ENCODE measurements at places on chromosomes 16 and 17. TPM values are rescaled to one million over a fixed set of nuclear protein-coding genes. Genes with fewer than 3 reads are reported as not detected.

DNA sequence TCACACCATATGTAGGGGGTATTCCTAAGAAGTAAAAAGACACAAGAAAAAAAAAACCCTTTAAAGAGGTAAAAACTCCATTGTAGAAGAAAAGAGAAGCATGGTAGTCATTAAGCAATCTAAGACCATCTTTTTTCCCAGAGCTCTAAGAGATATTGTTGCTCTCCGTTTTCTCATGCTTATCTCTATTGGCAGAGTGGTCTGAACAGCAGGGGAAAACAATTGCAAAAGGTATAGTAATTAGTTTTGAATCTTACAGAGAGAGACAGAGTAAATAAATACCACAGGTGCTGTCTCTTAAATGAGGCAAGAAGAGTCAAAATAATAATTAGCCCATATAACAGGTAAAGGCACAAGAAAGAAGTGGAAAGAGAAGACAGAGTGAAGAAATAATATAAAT is 821.4 kb upstream of the CA10 start:
- no peak for DNase-seq

DNA sequence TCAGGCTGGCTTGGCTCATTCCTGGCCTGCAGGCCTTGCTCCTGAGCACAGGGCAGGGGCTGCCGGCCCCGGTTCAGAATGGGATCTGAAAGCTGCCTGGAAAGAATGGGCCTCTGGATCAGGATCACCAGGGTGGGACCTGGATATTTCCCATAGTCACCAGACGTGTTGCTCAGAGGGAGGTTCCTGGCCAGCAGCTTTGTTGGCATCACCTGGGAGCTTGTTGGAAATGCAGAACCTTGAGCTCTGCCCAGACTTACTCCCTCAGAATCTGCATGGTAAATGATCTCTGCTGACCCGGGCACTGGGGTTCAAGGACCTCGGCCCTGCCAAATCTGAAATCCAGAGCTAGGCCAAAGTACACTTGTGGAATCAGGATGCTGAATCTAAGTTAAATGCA is 29.5 kb upstream of the MED9 start:
- DNase-seq, result no peak

- peak; percentile 70 for DNase-seq
Observed at GRCh38 chr17:2398655-2399571, 1.9 kb downstream of the MNT start.

DNA sequence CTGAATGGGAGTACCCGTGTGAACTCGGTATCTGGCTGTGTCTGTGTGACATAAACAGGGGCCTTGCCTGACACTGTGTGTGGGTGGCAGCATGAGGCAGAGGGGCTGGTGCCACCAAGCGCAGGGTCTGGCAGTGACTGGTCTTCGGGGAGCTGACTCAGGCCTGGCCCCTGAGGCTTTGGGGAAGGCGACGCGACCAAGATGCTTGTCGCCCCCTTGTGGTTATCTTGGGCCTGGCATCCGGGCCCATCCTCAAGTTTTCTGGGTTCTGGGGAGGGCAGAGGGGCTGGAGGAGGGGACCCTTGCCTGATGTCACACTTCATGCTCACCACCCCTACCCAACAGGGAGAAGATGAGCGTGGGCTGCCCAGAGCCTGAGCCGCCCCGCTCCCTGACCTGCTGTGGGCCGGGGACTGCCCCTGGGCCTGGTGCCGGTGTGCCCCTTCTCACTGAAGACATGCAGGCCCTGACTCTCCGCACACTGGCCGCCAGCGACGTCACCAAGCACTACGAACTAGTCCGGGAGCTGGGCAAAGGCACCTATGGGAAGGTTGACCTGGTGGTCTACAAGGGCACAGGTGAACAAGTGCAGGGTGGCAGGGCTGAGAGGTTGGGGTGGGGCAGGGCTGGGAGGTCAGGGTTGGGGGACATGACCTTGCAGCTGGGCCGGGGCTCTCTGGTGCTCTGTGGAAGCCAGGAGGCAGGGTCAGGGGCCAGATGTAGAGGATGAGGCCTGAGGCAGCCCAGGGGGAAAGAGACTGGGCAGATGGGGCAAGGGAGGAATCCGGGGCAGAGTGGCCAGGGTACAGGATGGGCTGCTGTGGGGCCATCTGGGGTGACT is 24.9 kb downstream of the SBK1 start:
- DNase-seq, result peak; percentile 64

- no peak for DNase-seq
Observed at GRCh38 chr17:17503566-17504130, 7.5 kb upstream of the RASD1 start.

DNA sequence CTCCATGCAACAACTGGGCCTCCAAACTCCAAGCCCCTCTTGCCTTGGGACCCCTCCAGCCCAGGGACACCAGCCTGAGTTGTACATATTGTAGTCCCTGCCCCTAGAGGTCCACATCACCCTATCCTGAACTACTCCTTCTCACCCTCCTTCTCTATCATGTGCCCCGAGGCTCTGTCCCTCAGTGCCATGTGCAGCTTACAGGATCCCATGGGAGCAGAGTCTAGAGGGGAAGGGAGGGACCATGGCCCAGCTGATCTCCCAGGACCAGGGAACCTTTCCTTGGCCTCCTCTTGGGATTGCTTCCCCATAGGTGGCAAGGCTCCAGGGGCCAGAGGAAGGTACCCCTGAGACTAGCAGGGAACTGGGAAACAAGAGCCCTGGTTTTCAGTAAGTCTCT is 35.3 kb downstream of the TMEM132E start:
- DNase-seq, result no peak

GRCh38 chr17:14268264-14268663 is 31.6 kb upstream of the CDRT15 start:
- DNase-seq, result no peak

- no peak for DNase-seq
Observed at GRCh38 chr17:45022288-45022648, 29.2 kb downstream of the DCAKD start.

DNA sequence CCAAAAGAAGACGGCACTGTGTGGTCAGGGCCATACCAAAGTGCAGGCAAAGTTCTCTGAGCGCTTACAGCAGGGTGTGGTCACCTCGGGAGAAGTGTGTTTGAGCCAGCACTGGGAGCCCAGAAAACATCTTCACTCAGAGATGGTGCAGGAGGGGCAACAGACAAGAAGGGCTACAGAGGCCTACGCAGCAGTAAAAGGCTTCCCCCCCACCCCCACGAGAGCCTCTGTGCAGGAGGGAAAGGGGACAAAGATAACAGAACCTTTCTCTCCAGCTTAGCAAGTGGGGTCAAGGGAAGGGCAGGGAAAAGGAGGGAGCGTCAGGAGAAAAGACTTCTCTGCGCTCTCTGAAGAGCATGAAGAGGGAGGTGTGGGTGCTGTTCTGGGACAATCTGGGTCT is 2.8 kb downstream of the VAT1 start:
- DNase-seq, result no peak

- DNase-seq, result no peak
Observed at GRCh38 chr16:22239131-22239805, 33.2 kb downstream of the EEF2K start.

DNA sequence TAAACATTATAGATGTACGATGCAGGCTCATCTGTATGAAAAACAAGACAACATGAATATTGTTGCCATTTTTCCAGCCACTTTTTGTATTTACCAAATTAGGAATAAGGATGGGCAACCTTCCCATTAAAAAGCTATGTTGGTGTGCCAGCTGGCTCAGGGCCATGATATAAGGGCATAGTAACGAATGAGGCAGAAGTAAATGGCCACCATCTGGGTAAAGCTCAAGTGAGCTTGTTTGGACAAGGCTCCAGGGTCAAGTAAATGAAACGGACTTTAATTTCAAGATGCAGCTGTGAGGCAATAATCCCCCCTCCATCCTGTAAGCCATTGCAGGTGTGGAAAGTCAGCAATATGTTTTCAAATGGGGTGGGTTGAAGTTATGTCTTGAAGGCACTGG is 930.9 kb upstream of the CDH8 start:
- DNase-seq, result no peak

DNA sequence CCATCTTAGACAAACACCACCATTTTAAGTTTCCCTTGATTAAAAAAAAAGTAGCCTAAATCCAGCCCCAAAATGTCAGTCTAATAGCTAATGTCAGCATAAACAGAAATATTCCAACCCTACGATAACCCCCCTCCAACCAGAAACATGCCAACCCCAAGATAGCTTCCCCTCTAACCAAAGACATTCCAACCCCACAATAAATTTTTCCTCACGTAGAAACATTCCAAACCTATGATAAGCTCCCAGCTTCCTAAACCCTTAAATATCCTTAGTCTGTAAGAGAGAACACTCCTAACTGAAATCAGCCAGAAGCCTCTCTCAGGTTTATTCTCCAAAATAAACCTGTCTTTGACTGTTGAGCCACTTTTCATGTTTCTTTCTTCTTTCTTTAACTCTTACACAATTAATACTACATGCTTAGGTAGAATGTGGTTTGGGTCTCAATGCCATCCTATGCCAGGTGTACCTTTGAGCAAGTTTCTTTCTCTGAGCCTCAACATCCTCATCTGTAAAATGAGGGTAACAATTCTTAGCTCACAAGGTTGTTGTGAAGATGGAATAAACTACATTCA is 10.5 kb upstream of the KRT38 start:
- no peak for DNase-seq

GRCh38 chr16:10931134-10931533 is 11.1 kb downstream of the DEXI start:
- DNase-seq, result no peak

- no peak for DNase-seq
Observed at GRCh38 chr17:56499799-56500388, 93.6 kb upstream of the NOG start.

DNA sequence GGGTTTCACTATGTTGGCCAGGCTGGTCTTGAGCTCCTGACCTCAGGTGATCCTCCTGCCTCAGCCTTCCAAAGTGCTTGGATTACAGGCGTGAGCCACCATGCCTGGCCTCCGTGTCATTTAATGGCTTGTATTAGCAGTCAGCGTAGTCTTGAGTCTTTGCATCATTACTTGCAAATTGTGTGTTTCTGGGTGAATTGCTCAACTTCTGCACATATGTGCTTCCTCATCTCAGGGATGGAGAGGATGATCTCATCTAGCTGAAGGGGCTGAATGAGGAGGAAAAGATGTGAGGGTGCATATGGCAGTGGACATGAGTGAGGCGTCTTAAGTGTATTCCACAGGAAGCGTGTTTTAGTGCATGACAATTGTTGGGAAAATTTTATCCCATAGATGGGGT is 155.8 kb downstream of the SNX29 start:
- no peak for DNase-seq

DNA sequence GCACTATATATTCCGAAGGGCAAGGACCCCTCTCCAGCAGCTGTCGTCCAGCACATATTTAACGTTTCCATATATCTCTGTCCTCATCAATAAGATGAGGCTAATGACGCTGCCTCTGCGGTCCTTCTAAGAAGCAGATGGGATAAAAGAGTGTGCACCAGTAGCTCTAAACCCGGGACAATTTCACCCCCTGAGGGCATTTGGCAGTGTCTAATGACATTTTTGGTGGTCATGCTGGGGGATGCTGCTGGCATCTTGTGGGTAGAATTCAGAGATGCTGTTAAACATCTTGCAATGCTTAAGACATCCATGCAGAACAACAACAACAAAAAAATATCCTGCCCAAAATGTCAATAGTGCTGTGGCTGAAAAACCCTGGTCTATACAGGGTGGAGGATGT is 372.9 kb downstream of the CDH13 start:
- DNase-seq, result no peak

GRCh38 chr16:2954656-2955381 is 9.3 kb upstream of the KREMEN2 start:
- peak; percentile 56 for DNase-seq

DNA sequence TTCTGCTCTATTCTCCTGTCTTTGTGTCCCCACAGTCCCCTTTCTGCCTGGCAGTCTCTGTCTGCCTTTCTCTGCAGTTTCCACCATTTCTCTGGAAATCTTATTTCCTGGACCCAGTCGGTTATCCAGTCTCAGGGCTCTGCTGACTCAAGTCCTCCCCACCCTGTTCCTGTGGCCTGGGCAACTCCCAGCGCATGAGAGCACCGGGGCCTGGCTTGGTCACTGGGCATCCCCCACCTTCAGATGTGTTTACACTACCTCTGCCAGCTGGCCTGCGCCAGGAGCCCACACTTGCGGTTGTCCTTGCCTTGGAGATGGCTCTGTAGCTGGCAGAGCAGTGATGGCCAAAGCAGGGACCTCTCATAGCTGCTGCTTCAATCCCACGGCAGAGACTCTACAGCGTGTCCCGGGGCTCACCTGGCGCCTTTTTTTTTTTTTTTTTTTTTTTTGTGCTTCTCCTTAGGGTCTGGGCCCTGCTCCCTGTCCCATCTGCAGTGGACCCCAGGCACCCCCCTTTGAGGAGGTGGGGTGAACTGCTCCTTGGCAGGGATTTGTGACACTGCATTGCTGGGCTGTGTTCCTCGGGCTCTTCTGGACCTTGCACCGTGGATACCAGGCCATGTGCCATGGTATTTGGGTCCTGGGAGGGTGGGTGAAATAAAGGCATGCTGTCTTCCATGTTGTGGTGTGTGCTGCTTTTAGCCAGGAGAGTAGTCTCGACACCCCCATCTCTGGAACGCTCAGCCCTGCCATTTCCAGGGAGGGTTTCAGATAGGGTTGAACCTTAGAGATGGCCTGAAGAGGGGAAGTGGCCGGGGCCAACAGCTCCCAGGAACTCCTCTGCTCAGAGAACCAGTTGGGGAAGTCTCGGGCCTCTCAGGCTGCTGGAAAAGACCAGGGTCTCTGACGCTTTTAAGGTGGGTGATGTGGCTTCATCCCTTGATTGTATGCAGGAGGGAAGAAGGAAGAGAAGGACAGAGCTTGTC is 17.5 kb downstream of the GUCY2D start:
- DNase-seq, result no peak

Gene P2RX1
- 2.8 TPM for total RNA-seq

Gene RPTOR
- total RNA-seq, result 35.7 TPM

Gene MYO19
- total RNA-seq, result 68.4 TPM

Gene GNG13
- total RNA-seq, result 0.53 TPM

Gene ZPBP2
- not detected for total RNA-seq

Gene TBC1D28
- total RNA-seq, result not detected

Gene KRTAP9-8
- total RNA-seq, result not detected

Gene GRAP
- total RNA-seq, result 1.5 TPM

Gene IKZF3
- total RNA-seq, result 1.7 TPM
